ENCODE measurements at places on chromosomes 12 and 14.
A peak's percentile ranks its signal among the peaks of the same experiment; 100 is the strongest.

- H3K27ac ChIP-seq: peak overlapping the region; percentile 79
- peaks cover 5% of the 10 kb centered on the region for H3K4me1 ChIP-seq
- H3K27me3 ChIP-seq: no peaks in the 10 kb centered on the region
- no peak for DNase-seq
Measured at GRCh38 chr14:68667313-68667791, 125.5 kb downstream of the ZFP36L1 start.

GRCh38 chr14:95272057-95272456, 47.7 kb downstream of the CLMN start:
- no peak for DNase-seq
- no peaks in the 10 kb centered on the region for H3K4me1 ChIP-seq
- no peaks in the 10 kb centered on the region for H3K36me3 ChIP-seq

DNA sequence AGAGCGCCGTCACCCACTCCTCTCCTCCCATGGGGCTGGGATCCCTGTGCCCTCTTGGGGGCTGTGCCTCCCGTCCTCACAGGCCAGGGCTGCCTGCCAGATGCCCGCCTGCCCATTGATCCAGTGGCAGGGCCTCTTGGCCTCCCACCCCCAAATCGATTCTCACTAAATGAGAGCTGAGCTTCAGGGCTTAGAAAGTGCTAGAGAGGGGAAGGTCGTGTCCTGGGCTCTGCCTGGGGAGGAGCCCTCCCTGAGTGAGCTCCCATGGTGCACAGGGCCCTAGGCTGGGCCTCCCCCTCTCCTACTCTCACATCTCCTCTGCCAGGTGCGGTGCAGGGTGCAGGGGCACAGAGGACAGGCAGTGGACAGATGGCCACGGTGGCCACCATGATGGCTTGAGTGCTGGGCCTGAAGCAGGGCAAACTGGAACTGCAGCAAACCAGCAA, 9.2 kb downstream of the BEGAIN start:
- H3K27me3 ChIP-seq: no peaks in the 10 kb centered on the region
- no peaks in the 10 kb centered on the region for H3K36me3 ChIP-seq
- H3K27ac ChIP-seq: no peak overlapping the region
- no peak for DNase-seq
- no peak overlapping the region for H3K4me3 ChIP-seq

GRCh38 chr14:27739657-27740156, 1026.9 kb upstream of the FOXG1 start:
- no peak overlapping the region for H3K27ac ChIP-seq
- H3K27me3 ChIP-seq: no peaks in the 10 kb centered on the region
- H3K4me3 ChIP-seq: no peak overlapping the region
- no peaks in the 10 kb centered on the region for H3K4me1 ChIP-seq

- H3K27me3 ChIP-seq: no peaks in the 10 kb centered on the region
- no peak for DNase-seq
- no peak overlapping the region for H3K27ac ChIP-seq
- H3K4me3 ChIP-seq: no peak overlapping the region
- no peaks in the 10 kb centered on the region for H3K36me3 ChIP-seq
- H3K4me1 ChIP-seq: no peaks in the 10 kb centered on the region
Measured at GRCh38 chr12:54394281-54394719, 9.8 kb upstream of the ZNF385A start.

- DNase-seq: no peak
- H3K4me3 ChIP-seq: no peak overlapping the region
- no peaks in the 10 kb centered on the region for H3K36me3 ChIP-seq
- no peaks in the 10 kb centered on the region for H3K27me3 ChIP-seq
- no peak overlapping the region for H3K27ac ChIP-seq
- H3K4me1 ChIP-seq: no peaks in the 10 kb centered on the region
Measured at GRCh38 chr12:10982244-10982643, 4.5 kb downstream of the TAS2R50 start.

GRCh38 chr12:17928708-17929366, 161.2 kb downstream of the RERGL start:
- no peaks in the 10 kb centered on the region for H3K27me3 ChIP-seq
- H3K4me1 ChIP-seq: no peaks in the 10 kb centered on the region
- no peaks in the 10 kb centered on the region for H3K36me3 ChIP-seq
- no peak for DNase-seq
- no peak overlapping the region for H3K27ac ChIP-seq
- H3K4me3 ChIP-seq: no peak overlapping the region

DNA sequence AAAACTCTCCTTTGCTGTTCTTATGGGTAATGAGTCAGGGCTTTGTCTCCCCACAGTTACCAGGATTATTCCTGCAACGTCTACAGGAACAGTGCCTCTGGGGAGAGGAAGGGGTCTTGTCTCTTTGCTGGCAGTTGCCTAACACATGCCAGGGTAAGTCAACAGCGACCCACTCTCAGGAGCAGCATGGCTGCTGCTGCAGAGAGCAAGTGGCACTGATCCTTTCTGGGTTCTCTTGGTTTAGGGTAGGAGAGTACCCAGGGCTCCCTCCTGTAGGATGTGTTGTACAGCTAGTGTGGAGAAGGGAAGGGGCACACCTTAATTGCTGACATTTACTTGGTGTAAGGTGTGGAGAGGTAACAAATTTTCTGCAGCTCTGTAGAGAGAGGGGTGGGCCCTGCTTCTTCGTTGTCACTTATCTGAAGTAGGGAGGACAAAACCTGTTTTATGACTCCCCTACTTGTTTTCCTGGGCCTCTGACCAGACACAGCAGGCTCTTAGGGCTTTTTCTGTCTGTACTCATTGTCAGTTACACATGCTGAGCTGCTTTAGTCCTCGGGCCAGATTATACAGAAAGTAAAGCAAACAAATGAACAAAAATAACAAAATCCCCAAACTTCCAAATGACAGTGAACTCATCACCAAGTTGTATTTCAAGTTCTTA, 168.2 kb downstream of the ACSS3 start:
- no peaks in the 10 kb centered on the region for H3K36me3 ChIP-seq
- H3K27me3 ChIP-seq: no peaks in the 10 kb centered on the region
- no peak for DNase-seq
- H3K27ac ChIP-seq: no peak overlapping the region

- no peaks in the 10 kb centered on the region for H3K36me3 ChIP-seq
- no peak overlapping the region for H3K27ac ChIP-seq
- no peaks in the 10 kb centered on the region for H3K4me1 ChIP-seq
- H3K4me3 ChIP-seq: no peak overlapping the region
- no peak for DNase-seq
Measured at GRCh38 chr14:85175556-85175955, 354.4 kb upstream of the FLRT2 start.

DNA sequence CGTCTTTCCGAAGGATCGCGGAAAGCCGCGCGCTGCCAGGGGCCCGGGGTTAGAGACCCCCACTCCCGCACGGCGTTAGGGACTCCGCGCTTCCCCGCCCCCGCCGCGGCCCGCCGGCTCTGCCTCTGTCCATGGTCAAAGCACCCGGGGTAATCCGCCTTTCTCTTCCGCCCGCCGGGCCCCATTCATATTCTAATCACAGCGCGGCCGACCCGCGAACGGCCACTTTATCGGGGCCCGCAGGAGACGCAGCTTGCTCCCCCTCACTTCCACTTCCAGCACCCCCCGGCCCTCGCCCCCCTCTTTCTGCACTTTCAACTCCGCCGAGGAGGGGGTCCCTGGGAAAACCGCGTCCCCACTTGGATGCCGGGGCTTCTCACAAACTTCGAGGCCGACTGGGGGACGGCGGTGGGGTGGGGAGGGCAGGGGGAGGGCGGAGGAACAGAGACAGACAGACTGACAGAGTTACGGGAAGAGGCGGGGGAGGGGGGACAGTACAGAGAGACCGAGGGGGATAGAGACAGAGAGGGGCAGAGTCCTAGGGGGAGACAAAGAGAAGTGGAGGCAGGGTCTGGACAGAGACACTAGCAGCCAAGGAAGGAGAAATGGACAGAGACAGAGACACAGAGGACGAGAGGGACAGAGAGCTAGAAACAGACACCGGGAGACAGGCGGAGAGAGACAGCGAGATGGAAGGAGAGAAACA, 1.1 kb upstream of the RFX4 start:
- H3K27me3 ChIP-seq: peaks cover 3% of the 10 kb centered on the region
- no peak overlapping the region for H3K27ac ChIP-seq
- H3K4me1 ChIP-seq: peaks cover 29% of the 10 kb centered on the region
- peak overlapping the region; percentile 62 for H3K4me3 ChIP-seq
- H3K36me3 ChIP-seq: no peaks in the 10 kb centered on the region
- no peak for DNase-seq

DNA sequence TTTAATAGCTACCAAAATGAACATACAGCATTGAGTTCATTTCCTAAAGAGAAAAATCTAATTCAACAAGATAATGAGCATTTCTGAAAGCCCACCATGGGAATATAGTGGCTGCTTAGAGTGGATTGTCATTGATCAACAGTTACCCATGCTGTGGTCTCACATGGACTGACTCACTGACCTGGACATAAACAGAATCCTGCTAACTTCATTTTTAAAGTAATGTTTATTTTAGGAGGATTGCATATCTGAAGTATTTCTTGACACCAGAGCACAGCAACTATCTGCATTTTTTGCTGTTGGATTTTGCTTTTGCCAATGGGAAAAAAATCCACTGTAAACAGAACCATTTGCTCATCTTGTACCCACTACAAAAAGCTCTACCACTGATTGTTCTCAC, 71.7 kb downstream of the KCNC2 start:
- H3K27ac ChIP-seq: no peak overlapping the region
- H3K27me3 ChIP-seq: no peaks in the 10 kb centered on the region
- no peak overlapping the region for H3K4me3 ChIP-seq
- no peak for DNase-seq
- H3K4me1 ChIP-seq: no peaks in the 10 kb centered on the region
- H3K36me3 ChIP-seq: no peaks in the 10 kb centered on the region

DNA sequence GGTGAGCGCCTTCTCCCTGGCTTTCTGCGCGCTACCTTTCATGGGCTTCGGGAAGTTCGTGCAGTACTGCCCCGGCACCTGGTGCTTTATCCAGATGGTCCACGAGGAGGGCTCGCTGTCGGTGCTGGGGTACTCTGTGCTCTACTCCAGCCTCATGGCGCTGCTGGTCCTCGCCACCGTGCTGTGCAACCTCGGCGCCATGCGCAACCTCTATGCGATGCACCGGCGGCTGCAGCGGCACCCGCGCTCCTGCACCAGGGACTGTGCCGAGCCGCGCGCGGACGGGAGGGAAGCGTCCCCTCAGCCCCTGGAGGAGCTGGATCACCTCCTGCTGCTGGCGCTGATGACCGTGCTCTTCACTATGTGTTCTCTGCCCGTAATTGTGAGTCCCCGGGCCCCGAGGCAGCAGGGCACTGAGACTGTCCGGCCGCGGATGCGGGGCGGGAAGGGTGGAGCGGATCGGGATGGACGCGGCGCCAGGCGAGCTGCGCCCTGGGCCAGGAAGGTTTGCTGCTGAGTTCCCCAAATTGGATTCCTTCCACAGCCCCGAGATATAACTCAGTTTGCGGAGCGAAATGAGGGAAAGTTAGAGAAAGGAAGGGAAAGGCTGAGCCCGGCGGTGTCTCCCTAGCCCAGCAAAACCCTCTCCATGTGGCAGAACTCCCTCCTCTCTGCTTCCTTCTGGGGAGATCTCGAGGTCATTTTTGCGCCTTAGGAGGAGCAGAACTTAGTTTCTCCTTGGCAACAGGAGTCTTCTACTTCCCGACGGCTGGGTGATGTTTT, 972 bp downstream of the PTGDR start:
- no peaks in the 10 kb centered on the region for H3K36me3 ChIP-seq
- peak overlapping the region; percentile 46 for H3K4me3 ChIP-seq
- H3K27ac ChIP-seq: no peak overlapping the region
- no peak for DNase-seq
- no peaks in the 10 kb centered on the region for H3K4me1 ChIP-seq

DNA sequence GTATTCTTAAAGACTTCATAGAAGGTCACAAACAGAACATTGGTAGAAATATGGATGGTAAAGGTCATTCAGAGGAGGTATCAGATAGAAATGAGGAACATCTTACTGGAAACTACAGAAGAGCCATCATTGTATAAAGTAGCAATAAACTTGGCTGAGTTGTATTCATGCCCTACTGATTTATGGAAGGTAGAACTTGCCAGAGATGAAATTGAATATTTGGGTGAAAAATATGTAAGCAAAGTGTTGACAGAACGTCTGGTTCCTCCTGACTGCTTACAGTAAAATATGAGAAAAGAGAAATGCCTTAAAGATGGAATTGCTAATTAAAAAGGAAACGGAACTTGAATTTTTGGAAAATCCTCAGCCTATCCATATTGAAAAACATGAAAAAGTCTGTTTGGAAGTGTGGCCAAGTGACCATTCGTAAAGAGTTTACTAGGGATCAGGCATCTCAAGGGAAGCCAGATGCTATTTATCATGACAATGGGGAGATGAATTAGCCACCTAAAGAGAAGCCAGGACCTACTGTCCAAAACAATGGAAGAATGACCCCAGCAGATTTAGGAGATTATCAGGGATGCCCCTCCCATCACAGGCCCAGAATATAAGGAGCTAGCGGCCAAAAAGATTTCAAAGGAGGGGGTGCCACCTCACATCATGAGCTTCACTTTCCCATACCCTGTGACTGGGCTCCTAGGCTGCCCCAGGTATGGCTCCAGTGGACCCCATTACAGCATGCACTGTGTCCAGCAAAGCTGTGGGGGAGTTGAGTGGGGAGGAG, 189.3 kb downstream of the ITPR2 start:
- H3K4me3 ChIP-seq: no peak overlapping the region
- no peaks in the 10 kb centered on the region for H3K4me1 ChIP-seq
- no peak for DNase-seq

GRCh38 chr14:101460521-101460920, 100.8 kb upstream of the DIO3 start:
- H3K27me3 ChIP-seq: peaks cover 57% of the 10 kb centered on the region
- no peak overlapping the region for H3K27ac ChIP-seq
- peaks cover 7% of the 10 kb centered on the region for H3K4me1 ChIP-seq
- no peak overlapping the region for H3K4me3 ChIP-seq
- no peaks in the 10 kb centered on the region for H3K36me3 ChIP-seq

GRCh38 chr12:96249196-96250118, 55.3 kb downstream of the ELK3 start:
- no peaks in the 10 kb centered on the region for H3K27me3 ChIP-seq
- H3K36me3 ChIP-seq: no peaks in the 10 kb centered on the region
- H3K4me3 ChIP-seq: no peak overlapping the region
- DNase-seq: no peak

DNA sequence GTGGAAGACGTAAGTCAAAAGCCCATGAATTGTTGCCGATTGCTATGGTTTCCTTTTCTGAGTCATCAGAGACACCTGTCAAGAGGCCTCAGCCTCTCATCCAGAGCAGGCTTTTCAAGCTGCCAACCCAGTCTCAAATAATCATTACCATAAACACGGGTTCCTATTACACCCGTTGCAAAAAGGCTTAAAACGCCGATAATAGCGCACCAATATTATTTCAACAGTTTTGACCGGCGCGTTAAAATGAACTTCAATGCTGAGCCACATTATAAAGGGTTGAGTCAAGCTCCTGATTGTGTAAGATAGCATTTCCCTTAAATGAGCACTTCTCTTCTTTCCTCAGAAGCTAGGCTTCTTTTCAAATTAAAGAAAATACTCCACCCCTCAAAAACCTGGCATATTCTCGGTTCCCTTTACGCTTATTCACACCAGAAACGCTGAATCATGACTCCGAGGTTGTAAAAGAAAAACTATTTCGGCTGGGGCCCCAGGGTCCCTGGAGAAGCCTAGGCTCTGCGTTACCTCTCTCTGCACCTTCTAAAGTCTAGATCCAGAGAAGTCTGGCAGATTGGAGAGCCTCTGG, 1.4 kb downstream of the TMTC1 start:
- H3K27me3 ChIP-seq: no peaks in the 10 kb centered on the region
- no peak for DNase-seq
- H3K4me3 ChIP-seq: peak overlapping the region; percentile 81
- H3K4me1 ChIP-seq: no peaks in the 10 kb centered on the region
- H3K27ac ChIP-seq: peak overlapping the region; percentile 73

All from breast epithelium (tissue), 4 donors.